ENCODE measurements at places on chromosomes 4 and X.

DNA sequence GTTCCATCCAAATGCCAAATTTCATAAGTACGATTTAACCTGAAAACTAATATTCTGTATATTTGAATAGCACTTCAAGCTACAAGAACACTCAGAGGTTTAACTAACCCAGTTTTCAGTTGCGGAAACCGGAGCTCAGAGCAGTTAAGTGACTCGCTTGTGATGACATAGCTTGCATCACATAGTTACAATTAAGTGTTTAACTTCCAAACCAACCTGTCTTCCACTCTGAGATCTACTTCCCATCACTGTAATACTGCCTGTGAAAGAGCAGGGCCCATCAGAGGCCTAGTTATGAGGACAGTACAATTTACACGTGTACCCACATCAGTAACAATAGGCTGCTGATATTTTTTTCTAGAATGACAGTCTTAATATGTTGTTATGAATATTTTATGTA lies 120.3 kb downstream of the MAD2L1 start:
- no peak for DNase-seq

DNA sequence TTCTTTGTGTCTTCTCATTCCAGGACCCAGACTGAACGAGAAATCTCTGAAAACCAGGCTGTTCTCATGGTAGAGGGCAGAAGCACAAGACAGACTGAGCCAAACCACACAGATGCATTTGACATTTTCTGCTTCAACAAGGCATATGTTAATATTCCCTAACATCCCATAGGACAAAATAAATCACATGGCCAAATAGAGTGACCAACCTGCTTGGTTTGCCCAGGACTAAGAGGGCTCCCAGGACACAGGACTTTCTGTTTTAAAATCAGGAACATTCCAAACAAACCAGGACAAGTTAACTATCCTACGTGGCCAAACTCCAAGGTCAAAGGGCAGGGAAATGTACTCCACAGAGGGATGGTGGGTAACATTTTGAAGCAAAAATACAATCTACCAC lies 11.7 kb downstream of the CTPS2 start:
- no peak for DNase-seq

- no peak for DNase-seq
Observed at GRCh38 chrX:132016628-132017430, 6.3 kb upstream of the STK26 start.

DNA sequence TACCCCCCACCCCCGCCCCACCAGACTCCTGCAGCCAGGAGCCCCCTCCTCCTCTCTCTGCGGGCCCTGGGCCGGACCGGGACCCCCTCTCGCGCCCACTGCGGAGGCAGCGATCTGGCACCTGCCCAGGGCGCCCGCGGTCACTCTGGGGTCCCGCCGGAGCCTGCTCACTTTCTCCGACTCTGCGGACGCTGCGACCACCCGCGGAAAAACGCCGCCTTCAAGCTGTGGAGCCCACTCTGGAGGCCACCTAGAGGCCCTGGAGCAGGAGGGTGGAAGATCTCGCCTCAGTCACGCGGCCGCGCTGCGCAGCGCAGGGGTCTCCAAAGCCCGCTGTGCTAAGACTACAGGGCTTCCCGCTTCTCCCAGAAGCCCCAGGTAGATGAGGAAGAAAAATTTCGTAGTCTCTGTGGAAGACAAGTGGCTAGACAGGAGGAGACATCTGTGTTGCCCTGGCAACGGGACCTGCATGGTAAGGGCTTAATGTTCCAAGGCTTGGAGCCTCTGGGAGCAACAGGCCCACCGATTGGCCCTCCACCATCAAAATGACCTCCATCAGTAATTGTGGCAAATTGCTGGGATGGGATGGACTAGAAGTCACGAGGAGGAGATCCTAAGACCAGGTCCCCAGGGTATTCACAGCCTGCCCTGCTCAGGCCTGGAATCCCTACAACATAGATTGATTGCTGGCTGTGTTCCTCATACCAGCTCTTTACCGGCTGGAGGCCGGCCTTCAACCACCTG lies at the start of gene PNMA6F:
Gene PNMA6F, minus strand, starts transcription at position 387 of the 744 bp plus-strand sequence. CDS start 1,093 bp downstream, outside the sequence.
- no peak for DNase-seq

DNA sequence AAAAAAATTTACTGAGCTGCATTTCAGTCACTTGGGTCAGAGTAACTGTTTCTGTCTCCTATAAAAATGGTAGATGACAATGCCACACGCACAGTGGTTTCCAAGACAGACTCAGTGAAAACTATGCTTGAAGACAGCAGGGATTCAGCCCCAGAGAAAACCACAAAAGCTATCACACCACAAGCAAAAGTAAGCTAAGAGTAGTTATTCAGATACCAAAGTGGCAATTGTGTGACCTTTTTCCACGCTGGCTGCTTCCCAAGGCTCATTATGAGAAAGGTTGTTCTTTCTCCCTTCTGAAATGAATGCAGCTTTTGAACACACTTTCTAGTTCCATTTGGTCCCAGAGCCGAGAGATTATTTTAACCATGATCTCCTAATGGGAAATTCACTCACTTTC lies 46.4 kb upstream of the GPM6B start:
- no peak for DNase-seq

- DNase-seq: no peak
Observed at GRCh38 chr4:184715526-184715925, 18.4 kb downstream of the CENPU start.

GRCh38 chrX:74351760-74352159 lies 47.8 kb downstream of the ZCCHC13 start:
- DNase-seq: no peak

DNA sequence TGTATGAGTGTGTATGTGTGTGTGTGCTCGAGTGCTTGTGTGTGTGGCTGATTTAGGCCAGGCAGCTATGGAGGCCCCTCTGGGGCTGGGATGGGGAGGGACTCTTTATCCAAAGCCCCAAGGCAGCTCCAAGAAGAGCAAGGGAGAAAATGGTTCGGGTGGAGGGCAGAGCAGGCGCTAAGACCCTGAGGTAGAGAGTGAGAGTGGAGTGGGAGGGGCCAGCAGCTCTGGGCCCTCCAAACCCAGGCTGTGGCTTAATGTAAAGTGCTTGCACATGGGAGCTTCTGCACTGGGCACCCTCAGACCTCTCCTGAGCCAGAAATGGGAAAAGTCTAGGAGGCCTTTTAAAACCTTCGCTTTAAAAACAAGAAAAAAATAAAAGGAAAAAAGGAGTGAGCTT lies 233.5 kb upstream of the PSAPL1 start:
- DNase-seq: no peak

DNA sequence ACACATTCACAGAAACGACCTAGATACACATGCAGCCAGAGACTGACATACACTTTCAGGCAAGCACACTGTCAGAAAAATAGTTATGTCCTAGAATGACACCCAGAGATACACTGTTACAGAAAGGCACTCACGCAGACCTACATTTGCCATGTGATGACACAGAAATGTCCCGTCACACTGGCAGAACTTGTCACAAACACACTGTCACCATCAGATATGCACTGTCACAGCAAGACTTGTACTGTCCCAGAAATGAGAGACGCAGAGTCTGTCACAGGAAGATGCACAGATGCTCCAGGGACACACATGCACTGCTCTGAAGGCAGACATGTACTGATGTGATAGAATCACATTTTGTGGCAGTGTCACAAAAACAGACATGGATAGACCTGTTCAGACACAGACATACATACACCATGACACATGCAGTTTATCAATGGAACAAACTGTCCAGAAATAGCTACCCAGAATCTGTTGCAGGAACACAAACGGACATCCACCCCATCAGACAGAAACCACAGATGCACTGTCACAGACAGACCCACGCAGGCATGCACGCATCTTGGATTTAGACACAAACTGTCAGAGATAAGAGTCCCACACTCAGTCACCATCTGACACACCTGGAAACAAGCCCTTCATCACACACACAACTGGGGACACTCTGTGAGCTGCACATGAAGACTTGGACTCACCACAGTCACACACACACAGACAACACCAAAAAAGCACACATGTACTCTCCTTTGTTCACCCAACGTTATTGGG lies 1.3 kb upstream of the PIM2 start:
- no peak for DNase-seq

DNA sequence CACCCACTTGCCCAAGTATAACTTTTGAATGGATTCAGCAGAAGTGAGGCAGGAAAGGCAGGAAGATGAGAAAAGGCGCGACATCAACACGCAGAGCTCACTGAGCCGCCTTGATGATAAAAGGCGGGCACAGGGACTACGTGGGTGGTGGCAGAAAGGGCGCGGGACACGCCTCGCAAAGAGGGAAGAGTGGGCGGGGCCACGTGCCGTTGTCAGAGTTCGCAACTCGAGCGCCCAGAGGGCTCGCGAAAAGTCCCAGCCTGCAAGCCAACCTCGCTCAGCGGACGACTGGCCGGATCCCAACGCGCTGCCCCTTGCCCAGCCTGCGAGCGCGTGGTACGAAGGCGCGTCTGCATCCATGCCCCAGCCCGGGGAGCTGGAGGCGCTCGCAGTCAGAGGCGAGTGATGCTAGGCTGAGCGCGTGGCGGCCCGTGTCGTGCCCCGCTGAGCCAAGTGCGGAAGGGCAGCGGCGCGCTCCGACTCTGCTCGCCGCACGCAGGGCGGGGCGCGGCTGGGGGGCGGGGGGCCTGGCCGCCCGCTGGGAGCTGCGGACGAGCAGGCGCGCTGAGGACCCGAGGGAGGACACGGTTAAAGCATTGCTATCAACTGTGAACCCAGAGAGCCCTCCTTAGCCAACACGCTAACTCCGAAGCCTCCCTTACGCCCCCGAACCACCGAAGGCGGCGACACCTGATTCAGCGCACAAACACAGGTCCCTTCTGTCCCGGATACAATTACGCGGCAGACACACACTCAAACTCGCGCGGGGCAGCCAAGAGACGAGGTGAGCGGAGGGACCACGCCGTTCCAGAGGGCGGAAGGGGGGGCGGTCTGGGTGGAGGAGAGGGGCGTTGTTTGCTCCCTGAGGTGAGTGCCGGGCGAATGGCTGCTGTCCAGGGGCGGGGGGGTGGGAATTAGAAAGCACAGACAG lies at the start of gene UGT8:
Gene UGT8, plus strand, starts transcription at position 617 of the 931 bp plus-strand sequence. CDS start 24,074 bp downstream, outside the sequence.
- peak; percentile 11 for DNase-seq

DNA sequence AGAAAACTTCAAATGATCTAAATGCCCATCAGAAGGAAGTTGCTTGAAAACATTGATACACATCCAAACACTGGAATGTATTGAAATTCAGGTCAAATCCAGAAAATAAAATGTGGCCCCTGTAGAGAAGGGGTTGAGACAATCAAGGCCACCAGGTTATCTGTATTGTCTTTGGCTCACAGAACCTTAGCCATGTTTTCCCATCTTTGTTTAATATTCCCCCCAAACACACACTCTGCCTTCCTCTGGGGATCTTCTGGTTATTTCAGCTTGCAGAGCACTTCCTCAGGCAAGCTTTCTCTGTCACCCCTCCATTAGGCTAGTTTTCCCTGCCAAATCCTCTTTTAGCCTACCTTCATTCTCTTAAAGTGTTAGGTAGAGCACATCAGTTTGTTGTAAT lies 30.5 kb downstream of the PAGE2 start:
- no peak for DNase-seq

- no peak for DNase-seq
Observed at GRCh38 chr4:54282837-54283236, 53.7 kb downstream of the PDGFRA start.

DNA sequence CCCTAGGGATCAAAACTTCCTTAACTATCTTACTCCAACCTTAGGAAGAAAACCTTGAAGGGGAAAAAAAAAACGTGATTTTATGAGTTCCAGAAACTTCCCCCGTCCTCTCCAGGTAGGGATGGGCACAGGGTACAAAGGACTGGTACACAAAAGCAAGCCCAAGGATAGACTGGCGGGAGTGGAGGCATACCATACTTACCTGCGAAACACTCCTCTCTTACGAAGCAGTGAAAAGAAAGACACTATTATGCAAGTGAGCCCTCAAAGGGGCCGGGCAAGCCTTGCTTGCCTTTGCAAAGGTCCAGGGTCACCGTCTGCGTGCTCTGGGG lies 651 bp downstream of the TSPAN6 start:
- DNase-seq: no peak

Data from fibroblast of lung (primary cell).